RPMI7951 (cell line): ENCODE measurements at places on chromosomes 3 and 15. TPM values are rescaled to one million over a fixed set of nuclear protein-coding genes. Genes with fewer than 3 reads are reported as not detected.

DNA sequence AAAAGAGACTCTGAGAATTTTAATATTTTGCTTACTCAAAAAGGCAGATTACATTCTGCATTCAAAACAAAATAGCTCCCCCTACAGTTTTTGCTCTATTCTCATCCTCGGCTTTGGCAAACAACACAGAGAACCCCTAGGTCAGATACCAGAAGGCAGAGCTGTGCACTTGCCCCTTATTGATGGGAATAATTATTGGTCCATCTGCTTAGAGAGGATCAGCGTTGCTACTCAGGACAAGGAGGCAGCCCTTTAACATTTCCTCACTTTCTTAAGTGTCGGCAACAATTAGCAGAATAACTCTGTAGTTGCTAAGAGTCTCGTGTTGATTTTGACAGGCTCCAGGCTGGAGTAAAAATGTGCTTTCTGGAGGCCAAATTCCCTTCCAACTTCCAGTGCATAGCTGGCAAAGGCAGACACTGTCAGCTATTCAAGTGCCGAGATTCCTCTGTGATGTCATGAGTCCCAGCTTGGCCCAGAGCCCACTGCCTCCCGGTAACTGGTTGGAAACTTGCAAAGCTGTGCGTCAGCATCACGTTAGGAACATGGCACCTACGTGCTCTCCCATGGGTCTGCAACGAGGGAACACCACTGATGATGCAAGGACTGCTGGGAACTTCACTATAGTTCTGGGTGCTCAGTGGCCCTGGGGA is 482.7 kb upstream of the ADAMTS9 start:
- peak; percentile 74 for DNase-seq

DNA sequence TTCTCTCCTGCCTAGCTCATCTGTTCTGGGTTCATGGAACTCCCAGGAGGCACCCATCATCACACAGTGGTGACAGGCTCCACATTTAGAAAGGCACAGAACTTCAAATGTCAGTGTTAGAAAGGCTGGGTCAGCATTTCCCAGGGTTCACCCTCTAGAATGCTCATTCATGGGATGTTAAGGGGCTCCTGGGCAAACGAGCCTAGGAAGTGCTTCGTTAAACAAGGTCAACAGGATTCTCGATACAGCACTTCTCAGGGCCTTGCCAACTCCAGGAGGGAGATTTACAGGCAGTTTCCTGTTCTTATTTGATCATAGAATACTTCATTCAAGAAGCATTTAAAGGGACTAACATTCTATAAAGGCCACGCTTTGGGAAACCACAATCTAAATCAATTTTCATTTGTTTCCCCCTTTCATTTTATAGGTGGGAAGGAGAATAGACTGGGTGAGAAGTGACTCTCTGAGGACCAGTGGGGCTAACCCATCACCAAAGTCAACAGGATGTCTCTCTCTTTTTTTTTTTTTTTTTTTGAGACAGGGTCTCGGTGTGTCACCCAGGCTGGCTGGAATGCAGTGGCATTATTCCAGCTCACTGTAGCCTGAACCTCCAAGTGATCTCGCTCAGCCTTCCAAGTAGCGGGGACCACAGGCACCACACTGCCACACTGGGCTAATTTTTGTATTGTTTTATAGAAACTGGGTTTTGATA is 14.3 kb downstream of the IGDCC4 start:
- no peak for DNase-seq

RAD18 gene
- 22.0 and 34.1 TPM in 2 replicates for total RNA-seq

DNA sequence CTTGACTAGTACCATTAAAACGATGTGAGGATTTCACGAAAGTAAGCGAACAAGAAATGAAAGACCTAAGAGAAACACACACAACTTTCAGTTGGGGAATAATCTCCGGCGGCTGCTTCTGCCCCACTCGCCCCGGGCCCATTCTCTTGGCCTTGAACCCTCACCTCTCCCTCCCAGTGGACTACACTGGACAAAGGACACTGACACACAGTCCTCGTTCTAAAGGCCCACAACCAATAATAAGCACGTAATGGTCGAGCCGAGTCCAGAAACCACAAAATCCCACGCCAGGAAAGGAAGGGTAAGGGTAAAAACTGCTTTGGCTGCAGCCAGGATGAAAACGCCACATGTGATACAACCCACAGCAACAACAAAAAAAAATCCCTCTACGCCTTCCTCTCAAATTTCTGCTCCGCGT is 469 bp downstream of the ZNF770 start:
- DNase-seq: no peak

ERICH6 gene
- total RNA-seq: not detected in 2 replicates

ISY1 gene
- total RNA-seq: 46.6 and 49.1 TPM in 2 replicates

PLA2G4B gene
- 0.36 and 0.39 TPM in 2 replicates for total RNA-seq

KLF15 gene
- 0.59 and 0.72 TPM in 2 replicates for total RNA-seq

DNA sequence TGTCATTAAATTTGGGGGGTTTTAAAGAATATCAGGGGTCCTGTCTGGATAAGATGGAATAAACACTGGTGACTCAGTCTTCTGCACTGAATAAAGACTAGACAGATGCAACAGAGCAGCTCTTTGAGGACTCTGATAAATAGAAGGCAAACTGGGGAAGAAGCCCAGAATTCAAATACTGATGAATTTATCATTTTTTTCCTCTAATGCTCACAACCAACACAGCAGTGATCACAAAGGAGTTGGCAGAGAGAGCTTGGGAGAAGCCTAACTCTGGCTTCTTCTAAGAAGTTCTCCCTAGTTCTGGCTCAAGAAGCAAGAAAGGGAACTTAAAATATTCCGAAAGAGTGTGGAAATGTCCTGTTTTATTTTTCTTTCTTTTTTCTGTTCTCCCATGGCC is 597.8 kb downstream of the FGF12 start:
- no peak for DNase-seq
